ENCODE measurements at places on chromosomes 4 and X.

DNA sequence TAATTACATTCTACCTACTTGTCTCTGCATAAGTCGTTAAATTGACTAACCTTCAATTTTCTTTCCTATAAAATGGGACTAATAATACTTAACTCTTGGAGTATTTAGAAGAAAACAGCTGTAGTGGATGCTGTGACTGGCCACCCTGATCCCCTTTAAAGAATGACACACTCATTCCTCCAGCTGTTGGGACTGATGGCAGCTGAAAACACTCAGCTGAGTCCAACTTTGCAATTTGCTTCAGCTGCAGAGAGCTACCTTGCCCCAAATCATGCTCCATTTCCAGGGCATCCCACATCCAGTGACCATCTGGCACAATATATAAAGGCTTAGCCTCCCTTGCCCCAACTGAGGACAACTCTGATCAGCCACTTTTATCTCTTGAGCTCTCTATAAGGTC lies 89.1 kb downstream of the MID1IP1 start:
- H3K27me3 ChIP-seq = no peaks in the 10 kb centered on the region
- no peak overlapping the region for H3K4me3 ChIP-seq
- no peaks in the 10 kb centered on the region for H3K36me3 ChIP-seq

GRCh38 chr4:137674066-137674465 lies 141.8 kb upstream of the PCDH18 start:
- no peak for DNase-seq
- H3K36me3 ChIP-seq = no peaks in the 10 kb centered on the region
- H3K27ac ChIP-seq = no peak overlapping the region
- H3K27me3 ChIP-seq = no peaks in the 10 kb centered on the region
- H3K4me3 ChIP-seq = no peak overlapping the region

- no peaks in the 10 kb centered on the region for H3K27me3 ChIP-seq
- no peak for DNase-seq
- H3K36me3 ChIP-seq = no peaks in the 10 kb centered on the region
- H3K4me3 ChIP-seq = no peak overlapping the region
These were observed 62.2 kb downstream of the MFAP3L start for GRCh38 chr4:169963998-169964397.

GRCh38 chr4:48410812-48411211 lies 69.5 kb downstream of the SLAIN2 start:
- H3K4me3 ChIP-seq = no peak overlapping the region
- no peak overlapping the region for H3K27ac ChIP-seq
- no peak for DNase-seq
- H3K27me3 ChIP-seq = no peaks in the 10 kb centered on the region
- H3K36me3 ChIP-seq = peaks cover 48% of the 10 kb centered on the region

DNA sequence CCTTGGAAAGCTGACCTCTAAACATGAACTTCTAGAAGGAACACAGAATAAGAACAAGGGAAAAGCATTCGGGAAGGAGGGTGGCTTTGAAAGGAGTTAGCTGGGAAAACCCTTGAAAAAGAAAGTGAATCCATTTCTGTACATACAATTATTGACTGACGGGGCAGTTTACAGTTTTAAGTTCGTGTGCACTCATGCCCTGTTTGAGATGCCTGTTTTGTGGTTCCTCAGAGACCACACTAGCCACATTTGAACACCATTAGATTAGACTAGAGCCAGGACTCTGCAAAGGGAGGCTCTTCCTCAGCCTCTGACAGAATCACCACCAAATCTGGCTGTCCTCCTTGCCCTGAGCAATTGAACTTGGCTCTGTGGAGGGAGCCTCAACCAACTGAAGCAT lies 158.3 kb downstream of the PALLD start:
- no peaks in the 10 kb centered on the region for H3K36me3 ChIP-seq
- no peak overlapping the region for H3K4me3 ChIP-seq
- H3K4me1 ChIP-seq = no peaks in the 10 kb centered on the region
- no peak overlapping the region for H3K27ac ChIP-seq
- H3K27me3 ChIP-seq = peaks cover 8% of the 10 kb centered on the region
- DNase-seq = no peak
